ENCODE measurements at places on chromosomes 13 and 19.

- DNase-seq, result no peak
Measured at GRCh38 chr19:37304190-37304883, 66.6 kb upstream of the ZNF527 start.

DNA sequence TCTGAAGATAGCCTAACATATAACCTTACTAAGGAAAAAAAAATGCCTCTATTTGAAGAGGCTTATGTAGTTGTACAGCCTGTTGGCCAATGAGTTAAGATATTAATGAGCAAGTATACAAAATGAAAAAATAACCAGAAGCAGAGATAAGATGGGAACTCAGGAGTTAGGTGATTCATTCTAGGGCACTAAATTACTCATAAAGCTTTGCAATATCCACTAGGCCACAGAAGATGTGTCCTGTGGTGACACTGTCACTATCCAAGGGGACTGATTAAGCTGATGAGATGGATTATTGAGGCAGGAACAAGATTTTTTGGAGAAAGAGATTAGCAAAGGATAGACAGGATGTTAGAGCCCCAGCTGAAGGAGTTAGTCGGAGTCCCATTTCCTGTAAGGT is 99.6 kb downstream of the LIG4 start:
- no peak for DNase-seq

DNA sequence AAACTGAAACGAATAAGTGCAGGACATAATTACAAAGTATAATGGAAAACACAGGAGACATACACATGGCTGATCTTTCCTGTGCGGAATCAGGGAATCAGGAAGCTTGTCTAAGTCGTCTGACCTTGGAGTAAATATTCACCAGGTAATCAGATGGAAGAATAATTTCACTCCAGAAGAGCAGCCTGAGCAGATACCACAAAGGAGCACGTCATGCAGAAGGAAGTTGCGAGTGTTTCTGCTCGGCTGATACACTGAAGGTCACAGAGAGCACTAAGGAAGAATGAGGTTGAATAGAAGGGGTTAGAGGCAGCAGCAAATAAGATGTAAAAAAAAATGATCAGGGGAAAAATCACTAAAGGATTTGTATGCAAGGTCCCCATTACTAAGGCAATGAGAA is 122.3 kb upstream of the GPC6 start:
- DNase-seq, result no peak

DNA sequence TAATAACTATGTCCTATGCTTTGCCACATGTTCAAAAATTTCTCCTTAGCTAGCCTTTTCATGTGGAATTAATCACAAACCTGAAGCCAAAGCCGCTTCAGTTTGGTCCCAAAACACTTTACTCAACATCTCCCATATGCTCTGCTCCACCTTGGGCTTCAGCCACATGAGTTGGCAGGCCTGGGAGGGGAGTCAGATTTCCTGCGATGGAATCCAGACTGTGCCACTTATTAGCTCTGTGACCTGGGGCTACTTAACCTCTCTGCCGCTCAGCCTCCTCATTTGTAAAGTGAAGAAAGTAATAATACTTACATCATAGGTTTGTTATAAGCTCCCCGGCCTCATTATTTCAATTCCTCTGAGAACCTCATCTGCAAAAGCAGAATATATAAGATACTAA is 272.0 kb downstream of the LMO7 start:
- DNase-seq, result no peak

- no peak for DNase-seq
Measured at GRCh38 chr13:48131533-48131932, 36.6 kb upstream of the MED4 start.

DNA sequence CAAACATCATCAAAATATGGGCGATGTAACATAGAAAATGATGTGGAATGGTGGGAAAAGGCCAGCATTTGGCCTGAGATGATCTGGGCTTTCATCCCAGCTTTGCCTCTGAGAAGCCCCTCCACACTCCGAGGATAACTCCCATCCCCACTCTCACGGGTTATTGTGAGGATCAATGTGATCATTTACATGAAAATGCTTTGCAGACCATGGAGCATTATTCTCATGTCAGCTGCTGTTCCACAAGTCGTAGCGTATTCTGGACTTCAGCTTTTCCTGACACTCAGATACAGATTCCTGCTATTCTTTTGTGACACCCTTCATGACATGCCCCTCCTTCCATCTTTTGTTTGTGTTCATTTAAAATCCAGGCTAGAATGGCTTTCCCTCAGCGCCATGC is 86.5 kb downstream of the NUFIP1 start:
- no peak for DNase-seq

- DNase-seq, result no peak
Measured at GRCh38 chr13:62418376-62418775, 1002.7 kb upstream of the PCDH20 start.

DNA sequence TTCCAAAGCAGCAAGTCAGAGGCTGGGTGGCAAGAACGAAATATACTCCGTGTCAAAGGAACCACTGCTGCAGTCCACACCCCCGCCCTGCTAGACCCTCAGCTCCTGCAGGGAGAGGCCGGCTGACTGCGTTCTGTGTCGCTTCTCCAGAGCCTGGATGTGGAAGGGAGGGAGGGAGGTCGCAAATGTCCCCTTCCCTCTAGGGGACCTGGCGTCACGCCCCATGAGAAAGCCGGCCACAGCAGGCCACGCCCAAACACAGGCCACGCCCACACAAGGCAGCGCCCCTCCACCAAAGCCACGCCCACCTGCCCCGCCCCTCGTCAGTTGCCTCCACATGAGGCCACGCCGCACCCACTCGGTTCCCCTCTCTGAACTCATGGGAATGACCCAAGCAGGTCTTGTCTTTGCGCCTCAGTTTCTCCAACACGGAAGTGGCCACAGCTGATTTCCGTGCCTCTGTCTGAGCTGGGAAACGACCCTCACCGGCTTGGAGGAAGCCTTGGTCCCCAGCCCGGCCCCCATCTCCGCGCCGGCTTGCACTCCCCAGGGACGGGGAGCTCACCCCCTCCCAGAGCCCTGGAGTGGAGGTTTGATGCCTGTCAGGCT is 38.4 kb upstream of the TCF3 start:
- DNase-seq, result peak; percentile 53

DNA sequence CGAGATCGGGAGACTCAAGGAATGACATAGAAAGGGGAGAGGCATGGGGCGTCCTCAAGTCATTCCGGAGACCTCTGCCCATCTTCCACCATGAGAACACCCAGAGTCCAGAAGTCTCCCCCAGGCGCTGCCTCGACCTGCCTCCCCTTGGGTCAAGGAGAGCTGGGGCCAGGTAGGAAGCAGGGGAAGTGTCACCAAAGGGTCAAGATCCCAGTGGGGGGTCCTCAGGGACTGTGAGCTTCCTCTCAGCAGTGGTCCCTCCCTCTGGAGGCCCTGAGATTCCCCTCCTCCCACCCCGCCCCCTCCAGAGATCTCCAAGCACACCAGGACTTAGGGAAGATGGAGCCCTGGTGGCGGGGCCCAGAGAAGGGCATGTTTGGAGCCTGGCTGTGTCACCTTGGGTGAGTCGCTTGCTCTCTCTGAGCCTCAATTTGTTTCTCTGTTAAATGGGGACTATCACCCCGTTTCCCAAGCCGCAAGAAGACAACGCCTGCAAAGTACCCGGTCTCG is 919 bp downstream of the DACT3 start:
- DNase-seq, result no peak

- DNase-seq, result no peak
Measured at GRCh38 chr13:48426052-48426451, 13.1 kb upstream of the LPAR6 start.

DNA sequence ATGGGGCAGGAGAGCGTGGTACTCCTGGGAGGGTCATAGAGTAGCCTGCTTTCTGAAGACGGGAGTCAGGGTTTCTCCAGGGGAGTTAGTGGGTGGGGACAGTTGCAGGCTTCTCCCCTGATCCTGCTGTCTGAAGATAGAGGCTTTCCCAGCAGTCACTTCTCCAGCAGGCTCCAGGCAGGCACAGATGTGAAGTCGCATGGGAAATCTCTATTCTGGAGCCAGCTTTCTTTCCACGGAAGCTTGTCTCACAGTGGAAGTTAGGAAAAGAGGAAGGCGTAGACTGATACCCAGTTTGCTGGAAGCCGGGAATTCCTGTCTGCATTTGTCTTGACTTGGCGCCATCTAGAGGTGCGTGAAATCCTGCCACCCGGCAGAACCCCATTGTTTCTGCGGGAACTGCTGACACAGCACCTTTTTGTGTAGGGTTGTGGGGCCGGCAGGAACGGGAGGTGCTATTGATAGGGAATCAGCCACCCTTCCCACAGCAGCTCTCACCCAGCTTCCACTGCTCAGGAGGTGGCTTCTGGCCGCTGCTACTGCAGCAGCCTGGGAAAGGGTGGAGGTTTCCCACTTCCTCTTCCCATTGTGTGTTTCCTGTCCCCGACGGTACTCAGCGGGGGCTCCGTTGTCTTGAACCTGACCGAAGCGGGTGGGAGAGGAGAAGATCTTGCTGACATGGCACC is 28.5 kb upstream of the NPAS1 start:
- peak; percentile 26 for DNase-seq

DNA sequence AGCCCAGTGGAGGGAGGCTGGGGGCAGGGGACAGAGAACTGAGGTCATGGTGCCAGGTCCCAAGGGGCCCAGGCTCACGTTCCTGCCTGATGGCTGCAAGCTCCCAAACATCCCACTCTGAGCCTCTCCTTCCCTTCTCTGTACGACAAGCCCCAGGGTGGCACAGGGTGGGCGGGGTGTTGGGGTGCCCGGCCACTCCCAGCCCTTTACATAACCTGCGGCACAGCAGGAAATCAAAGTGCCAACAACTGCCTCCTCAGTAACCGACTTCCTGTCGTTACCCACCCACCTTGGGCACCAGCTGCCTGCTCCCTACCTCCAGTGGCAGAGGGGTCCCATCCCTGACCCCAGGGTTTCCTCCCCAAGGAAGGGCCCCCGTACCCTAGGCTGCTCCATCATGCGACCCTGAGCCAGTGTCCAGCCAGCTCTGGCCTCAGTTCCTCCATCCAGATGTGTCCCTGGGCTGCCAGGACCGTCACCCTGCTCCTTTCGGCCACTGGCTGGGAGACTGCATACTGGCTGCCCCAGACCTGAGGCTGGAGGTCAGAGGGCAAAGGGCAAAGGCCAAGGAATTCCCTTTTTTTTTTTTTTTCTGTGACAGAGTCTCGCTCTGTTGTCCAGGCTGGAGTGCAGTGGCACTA is 27.7 kb upstream of the NFIC start:
- DNase-seq, result peak; percentile 39

DNA sequence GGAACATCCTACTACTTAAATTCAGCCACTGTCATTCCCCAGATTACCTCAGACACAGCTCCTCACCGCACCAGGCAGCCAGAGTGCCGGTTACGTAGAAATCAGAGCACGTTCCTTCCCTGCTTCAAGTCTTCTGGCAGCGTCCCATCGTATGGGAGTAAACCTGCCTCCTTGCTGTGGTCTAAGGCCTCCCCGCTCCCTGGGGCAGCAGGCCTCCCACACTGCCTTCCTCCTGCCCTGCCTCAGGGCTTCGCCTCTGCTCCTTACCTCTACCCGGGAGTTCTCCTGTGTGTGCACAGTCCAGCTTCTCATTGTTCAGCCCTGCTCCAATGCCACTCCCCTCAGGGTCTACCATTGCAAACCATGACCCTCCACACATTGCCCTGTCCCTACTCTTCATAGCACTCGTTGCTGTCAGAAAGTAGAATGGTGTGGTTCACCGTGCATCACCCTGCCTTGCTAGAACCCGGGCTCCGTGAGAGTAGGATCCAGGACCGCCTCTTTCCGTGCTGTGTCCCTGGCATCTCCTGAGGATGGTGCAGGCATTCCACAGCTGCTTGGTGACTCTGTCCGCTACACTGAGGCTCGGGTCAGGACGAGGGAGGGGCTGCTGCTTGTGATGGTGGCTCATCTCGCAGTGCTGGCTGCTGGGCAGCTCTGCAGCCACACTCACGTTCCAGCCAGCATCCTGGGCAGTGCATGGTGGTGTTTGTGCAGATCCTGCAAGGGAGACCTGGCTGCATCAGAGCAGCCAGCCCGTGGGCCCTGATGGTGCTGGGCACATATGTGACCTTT is 6.9 kb downstream of the POP4 start:
- DNase-seq, result no peak

GRCh38 chr19:7851623-7852500 is 21.8 kb downstream of the EVI5L start:
- no peak for DNase-seq

DNA sequence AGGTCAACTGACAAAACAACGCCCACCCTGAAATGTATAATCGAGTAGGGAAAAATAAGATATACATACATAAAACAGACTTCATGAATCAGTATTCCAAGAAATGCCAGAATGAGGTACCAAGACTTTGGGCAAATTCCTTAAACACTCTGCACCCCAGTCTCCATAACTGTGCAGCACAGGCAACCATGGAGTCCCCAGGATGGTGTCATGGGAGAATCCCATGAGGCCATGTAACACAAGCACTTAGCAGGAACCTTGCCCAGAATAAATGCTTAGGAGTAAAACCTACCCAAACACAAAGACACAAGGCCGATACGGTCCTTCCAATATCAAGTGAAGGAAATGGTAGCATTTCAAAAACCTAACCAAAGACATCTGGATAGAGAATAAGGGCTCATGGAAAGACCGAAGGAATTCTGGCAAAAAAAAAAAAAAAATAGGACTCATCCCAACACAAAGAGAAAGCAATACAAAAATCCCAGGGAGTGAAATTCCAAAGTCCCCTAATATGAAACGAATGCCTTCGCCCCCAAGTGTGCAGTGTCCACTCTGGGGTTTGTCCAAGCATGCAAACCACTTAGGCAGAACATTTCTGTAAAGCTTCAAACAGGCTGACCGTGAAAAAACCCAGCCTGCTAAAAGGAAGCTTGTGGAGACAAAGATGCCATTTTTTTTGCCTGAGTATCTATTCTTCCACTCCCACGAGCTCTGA is 11.1 kb downstream of the ZC3H4 start:
- no peak for DNase-seq

GRCh38 chr13:32426990-32427851 is 709 bp downstream of the N4BP2L1 start:
- DNase-seq, result peak; percentile 62

DNA sequence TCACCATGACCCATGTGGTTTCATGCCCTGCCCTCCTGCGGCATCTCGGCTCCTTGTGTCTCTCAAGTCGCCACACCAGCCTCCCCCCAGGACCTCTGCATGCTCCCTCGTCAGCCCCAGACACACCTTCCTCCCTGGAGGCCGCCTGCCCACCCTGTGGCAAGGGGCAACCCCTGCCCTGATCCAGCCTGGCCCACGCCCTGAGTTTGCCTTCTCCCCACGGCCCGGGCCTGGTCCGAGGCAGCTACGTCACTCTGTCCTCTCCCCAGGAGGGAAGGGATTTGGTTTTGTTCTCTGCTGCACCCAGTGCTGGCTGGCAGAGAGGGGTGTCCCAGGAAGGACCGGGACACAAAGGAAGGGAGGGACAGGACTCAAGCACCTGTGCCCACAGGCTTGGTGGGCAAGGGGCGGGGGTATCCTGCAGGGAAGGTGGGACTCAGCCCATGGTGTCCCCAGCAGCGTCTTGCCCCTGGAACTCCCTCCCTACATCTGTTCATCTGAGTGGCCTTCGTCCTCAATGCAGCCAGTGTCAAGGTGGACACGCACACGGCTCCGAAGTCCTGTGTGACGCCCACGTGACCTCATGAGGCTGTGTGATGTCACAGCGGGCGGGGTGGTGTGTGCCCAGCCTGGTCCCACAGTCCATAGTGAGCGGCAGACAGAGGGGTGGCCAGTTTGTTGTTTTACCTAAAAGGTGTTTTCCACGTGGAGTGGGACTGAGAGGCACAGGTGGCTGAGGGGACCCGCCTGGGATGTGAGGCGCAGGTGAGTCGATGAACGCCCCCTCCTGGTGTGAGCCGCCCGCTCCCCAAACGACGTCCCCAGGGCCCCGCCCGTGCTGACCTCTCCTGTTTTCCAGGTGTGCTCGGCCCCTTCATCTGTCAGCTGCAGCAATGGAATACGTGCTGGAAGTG is at the start of gene TEX29:
TSS of gene TEX29 (plus strand) at position 645 of the 914 bp plus-strand sequence. CDS start at position 894, 249 bp downstream.
- DNase-seq, result no peak

Measured in T-helper 1 cell (primary cell).